Heart right ventricle (tissue), 16 donors: ENCODE measurements at places on chromosomes 12 and 14. TPM values are rescaled to one million over a fixed set of nuclear protein-coding genes. Genes with fewer than 3 reads are reported as not detected.

PLEKHD1 gene
- 0.20 TPM for total RNA-seq

RNASE1 gene
- total RNA-seq, result 490 TPM

TNS2 gene
- total RNA-seq, result 81.6 TPM

EPS8 gene
- 17.6 TPM for total RNA-seq

TMEM19 gene
- 23.1 TPM for total RNA-seq

BDKRB1 gene
- not detected for total RNA-seq

FGF6 gene
- not detected for total RNA-seq

SERPINA4 gene
- not detected for total RNA-seq

TBC1D30 gene
- 0.64 TPM for total RNA-seq

KRT6A gene
- total RNA-seq, result not detected
